ENCODE measurements at places on chromosomes 12 and 14. TPM values are rescaled to one million over a fixed set of nuclear protein-coding genes. Genes with fewer than 3 reads are reported as not detected.

Gene CCDC197
- total RNA-seq, result not detected

Gene CLECL1
- not detected for total RNA-seq

Gene ZNF385A
- total RNA-seq, result 5.6 TPM

Gene SLC25A21
- 1.6 TPM for total RNA-seq

DNA sequence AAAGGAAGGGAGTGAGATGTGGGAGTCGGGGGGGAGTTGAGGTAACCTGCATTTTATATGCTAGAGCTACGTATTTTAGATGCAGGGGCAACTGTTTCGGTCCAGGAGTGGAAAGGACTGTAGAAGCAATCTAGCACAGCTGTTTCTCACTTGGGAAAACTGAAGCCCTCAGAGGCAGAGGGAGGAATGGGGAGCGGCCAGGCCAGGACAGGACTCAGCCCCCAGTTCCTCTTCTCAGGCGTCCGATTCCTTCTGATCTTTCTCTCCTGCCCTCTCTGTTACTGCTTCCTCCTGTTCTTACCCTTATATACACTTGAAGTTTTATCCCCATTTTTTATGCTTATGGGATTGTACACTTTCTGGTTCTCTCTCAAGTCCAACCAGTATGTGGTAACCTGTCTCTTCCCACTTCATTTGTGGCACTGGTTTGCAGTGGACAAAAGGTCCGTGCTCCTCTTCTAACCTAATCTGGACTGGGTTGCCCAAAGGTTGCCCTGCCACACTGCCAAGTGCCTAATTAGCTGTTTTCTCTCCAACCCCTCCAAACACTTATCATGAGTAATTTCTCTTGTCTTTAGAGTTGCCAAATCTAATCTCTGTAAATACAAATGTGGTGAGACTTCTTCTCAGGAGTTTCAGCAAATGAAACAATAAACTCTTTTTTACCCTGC lies 16.2 kb downstream of the LPCAT3 start:
- DNase-seq, result no peak

GRCh38 chr12:49507139-49507538 lies 31.7 kb upstream of the KCNH3 start:
- no peak for DNase-seq

Gene ACSM4
- total RNA-seq, result not detected

Gene PDZRN4
- 2.3 TPM for total RNA-seq

DNA sequence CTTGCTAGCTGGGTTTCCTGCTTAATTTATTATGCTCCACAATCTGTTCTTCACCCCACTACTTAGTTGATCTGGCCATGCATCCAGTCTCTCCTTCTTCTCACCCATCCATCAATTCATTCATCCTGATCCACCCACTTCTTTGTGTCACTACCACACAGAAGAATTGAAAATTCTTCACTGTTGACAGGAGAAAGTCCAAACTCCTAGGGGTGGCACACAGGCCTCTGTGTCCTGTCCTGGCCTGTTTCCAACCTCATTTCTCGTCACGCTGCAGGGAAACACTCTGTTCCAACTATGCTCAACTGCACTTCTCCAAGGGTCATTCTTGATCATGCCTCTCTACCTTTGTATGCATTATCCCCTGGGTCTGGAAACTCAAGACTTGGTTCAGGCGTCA lies 10.6 kb upstream of the KRT83 start:
- no peak for DNase-seq

- peak; percentile 60 for DNase-seq
These were observed 43.0 kb upstream of the CTDSP2 start for GRCh38 chr12:57889500-57889989.

Gene SYT1
- 1.8 TPM for total RNA-seq

DNA sequence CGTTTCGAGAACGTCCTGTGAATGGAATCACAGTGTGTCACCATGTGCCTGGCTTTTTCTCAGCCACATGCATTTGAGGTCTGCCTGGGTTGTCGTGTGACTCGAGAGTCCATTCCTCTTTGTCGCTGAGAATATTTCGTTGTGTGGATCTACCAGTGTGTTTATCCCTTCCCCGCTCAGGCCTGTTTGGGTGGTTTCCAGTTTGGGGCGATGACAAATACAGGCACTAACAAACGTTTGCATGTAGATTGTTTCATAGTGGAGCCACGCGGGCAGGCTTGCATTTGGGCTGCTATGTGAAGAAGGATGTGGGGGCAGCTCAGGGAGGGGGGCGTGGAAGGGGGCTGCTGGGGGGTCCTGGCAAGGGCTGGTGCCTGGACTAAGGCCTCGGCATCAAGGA lies 14.1 kb downstream of the RIN3 start:
- no peak for DNase-seq

GRCh38 chr12:29241821-29242591 lies 92.9 kb downstream of the FAR2 start:
- DNase-seq, result peak; percentile 69

Gene AMN
- 169 TPM for total RNA-seq

All from hepatocyte (in vitro differentiated cells).